ENCODE measurements at places on chromosomes 2 and 18.

DNA sequence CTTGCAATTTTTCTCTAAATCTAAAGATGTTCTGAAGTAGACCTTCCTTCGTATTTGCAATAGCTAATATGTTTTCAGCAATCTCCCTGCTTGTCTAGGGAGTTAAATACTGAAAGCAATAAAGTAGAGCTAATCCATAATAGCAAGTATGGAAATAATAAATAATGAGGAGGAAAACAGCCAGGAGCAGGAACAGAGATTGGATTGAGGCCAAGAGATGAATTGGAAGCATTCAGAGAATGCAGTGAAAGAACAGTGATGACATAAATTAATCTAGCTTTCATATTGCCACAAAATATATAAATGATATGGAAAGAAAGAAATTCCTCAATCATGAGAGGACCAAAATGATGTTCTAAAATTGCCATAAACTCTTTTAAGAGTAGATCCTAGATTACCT, 679.7 kb downstream of the METTL4 start:
- no peak for DNase-seq

DNA sequence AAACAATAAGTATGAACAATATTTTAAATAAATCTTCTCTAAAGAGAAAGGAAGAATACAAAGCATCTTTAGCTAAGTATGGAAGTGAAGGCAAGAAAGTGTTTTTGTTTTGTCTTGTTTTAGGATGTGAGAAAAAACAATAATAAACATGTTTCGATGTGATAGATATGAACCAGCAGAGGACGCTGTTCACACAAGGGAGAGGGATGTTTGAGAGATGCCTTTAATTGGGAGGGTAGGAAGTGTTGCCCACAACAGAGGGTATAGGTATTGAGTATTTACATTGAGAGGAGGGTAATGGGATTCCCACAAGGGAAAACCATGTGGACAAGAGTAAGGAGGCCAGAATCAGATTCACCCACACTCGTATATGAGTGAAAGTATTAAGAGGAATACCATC, 55.1 kb downstream of the CDH19 start:
- no peak for DNase-seq

GRCh38 chr18:42564761-42565160, 550.7 kb downstream of the RIT2 start:
- no peak for DNase-seq

DNA sequence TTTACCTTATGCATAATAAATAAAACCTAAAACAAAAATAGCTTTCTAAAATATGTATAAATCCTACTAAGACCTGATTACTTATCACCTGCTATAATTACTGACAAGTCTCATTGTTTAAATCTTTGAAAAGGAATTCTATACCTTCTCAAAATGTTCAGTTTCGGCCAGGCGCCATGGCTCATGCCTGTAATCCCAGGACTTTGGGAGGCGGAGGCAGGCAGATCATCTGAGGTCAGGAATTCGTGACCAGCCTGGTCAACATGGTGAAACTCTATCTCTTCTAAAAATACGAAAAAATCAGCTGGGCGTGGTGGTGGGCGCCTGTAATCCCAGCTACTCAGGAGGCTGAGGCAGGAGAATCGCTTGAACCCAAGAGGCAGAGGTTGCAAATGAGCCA, 58.1 kb downstream of the RELCH start:
- DNase-seq, result no peak

DNA sequence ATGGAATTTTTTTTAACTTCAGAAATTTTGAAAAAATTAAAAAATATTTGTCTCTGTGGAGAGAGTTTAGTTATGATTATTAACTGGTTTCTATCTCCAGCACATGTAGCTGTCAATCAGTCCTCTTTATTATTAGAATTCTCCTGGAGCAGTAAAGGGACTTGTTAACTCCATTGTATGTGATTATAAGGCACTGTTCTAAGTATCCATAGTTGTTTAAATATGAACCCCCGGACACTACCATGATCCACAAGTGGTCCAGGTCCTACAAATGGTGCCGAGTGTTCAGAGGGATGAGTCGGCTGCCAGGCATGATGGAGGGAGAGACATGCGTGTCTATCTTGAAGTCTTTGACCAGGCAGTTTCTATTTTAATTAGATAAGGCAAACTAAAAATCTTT, 492 bp downstream of the CHRNA1 start:
- DNase-seq, result no peak

DNA sequence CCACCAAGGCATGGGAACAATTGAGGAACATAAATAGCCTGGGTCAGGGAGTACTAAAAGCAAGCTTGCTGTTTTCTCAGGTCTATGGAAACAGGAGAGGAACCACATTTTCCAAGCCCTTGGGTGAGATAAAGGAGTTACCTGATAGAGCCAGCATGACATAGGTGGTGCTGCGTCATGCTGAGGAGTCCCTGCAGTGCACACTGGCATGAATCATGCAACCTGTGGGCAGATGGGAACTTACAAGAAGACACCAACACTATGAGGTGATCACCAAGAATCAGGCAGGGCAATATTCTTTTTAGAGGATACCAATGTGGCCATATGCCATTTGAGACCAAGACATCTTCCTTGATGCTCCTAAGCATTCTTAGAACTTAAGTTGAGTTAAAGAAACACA, 531.8 kb downstream of the ZEB2 start:
- DNase-seq, result no peak

- no peak for DNase-seq
These were observed 32.8 kb upstream of the TANC1 start for GRCh38 chr2:158935617-158936016.

DNA sequence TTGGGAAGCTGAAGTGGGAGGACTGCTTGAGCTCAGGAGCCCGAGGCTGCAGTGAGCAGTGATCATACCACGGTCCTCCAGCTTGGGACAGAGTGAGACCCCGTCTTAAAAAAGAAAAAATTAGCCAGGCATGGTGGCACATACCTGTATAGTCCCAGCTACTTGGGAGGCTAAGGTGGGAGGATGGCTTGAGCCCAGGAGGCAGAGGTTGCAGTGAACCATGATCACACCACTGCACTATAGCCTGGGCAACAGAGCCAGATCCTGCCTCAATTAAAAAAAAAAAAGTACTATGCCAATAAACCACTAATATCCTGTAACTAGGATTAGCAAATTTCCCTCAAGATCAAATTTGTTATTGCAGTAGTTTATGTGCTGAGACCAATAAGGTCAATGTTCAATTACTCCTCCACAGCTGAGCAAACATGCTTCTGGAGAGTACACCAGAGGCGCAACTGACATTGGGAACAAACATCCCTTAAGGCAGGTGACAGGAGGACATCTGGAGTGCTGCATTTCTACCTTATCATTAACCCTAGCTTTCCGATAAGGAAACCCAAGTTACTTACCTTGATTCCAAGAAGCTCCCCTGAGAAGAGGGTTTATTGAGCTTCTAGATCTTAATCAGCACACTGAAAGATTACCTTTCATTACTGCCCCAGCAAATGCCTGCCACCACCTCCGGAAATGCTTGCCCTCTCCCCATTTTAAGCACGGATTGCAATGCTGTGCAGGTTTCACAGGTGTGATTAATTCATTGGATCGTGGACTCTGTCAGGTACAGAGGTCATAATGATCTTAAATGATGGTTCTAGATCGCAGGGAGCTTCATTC, 26.2 kb downstream of the MGAT4A start:
- DNase-seq, result no peak

DNA sequence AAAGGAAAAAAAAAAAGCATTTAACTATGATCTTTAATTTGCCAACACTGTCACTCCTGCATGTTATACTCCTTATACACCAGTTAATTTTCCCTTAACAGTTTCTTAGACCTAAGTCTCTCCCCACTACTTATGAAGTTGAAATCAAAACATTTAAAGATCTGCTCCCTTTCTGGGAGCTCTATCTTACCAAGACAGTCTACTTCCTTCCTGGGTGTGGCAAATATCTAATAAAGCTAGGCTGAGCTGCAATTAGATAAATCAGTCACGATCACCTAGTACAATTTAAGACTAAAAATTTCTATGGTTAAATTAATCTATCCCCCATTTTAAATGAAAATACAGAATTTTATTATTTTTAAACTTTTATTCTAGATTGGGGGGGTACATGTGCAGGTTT, 33.4 kb downstream of the PUM2 start:
- DNase-seq, result no peak

DNA sequence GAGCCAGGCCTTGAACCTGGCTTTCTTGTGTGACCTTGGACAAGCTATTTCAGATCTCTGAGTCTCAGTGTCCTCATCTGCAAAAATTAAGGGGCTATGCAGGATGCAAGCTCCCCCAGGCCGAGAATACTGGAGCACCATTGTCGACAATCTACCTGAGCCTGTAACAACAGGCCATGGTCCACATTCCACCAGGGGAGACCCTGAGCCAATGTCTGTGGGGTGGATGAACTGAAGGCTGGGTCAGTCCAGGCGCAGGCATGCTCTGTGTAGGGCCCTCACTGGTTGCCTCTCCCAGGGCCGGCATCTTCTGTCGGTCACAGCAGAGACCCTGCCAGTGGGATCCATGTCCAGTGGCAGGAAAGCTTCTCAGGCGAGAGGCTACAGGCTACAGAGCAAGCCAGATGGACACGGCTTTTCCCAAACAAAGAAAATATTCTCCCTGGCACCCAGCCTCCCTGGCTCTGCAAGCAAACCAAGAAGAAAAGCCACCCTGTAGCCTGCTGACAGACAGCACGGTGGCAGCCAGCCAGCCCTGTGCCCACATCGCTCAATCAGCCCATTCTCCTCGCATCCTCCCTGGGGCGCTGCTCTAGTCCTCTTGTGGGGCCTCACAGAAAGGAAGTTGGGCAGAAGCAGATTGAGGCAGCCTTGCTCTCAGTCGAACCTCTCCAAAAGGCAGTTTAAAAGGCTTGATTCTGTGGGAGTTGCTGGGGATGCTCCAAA, 48.7 kb upstream of the FZD7 start:
- no peak for DNase-seq

- no peak for DNase-seq
These were observed 113.4 kb downstream of the COPS8 start for GRCh38 chr2:237199082-237199481.

- DNase-seq, result no peak
These were observed 70.5 kb upstream of the NT5C1B start for GRCh38 chr2:18659915-18660314.

DNA sequence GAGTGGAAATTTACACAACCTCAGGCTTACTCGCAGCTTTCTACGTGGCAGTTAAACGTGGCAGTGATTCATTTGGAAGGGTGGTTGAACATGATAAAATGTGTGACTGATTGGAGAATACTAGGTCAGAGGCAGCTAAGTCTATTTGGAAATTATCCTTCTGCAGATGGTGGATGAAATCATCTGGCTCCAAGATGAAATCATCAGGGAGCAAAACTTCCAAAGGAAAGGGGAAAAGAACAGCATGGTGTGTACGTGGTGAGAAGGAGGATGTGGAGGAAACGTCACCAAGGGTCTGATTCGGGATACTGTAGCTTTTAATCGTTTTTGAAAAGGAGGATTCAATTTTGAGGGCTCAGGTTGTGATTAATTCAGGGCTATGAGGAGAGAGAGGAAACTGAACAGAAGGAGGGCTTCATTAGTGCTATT, 47.9 kb downstream of the COL3A1 start:
- DNase-seq, result no peak

DNA sequence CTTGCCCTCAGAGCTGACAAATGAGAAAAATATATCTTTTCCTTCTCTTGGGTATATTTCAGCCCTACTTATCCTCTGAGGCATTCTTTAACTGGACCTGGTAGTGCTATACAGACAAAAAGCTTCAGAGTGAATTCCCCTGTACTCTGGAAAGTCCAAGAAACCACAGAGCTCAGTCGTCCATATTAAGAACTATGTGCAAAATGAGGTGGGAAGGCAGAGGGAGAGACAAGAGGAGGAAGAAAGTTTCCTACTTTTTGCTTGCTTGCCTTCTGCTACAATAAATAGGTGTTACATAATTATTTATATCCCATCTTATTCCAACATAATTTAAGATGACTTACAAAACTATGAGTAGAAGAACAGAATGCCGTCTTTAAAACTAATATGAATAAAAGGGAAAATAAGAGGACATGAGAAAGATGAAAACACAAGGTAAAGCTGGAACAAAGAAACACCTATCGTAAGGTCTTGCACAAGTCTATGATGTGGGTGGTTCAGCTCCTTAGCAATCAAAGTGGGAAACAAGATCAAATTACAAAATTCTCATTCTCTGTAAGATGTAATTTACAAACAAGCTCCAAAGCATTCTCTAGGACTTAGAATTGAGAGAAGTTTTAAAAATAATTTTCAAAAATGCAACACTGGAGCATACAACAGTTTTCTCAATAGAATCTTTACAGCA, 97.9 kb downstream of the BAZ2B start:
- no peak for DNase-seq
